ENCODE measurements at places on chromosomes 3 and 15.

DNA sequence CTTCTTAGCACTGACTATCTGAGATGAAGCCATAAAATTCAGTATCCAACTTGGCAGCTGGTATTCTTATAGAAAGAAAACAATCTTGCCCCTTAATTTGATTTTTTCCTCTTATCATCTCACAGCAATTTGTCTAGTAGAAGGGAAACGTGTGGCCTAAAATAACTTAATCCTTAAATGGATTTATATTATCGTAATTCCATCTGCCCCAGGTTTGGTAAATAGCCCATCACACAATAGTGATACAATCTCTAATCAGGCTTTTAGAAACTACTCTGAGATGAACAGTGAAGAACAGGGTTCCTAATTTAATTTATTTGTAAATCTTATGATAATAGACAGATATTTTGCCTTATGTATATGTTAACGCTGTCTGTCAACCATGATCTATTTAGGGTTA is 24.8 kb downstream of the PEX5L start:
- no peak for DNase-seq

DNA sequence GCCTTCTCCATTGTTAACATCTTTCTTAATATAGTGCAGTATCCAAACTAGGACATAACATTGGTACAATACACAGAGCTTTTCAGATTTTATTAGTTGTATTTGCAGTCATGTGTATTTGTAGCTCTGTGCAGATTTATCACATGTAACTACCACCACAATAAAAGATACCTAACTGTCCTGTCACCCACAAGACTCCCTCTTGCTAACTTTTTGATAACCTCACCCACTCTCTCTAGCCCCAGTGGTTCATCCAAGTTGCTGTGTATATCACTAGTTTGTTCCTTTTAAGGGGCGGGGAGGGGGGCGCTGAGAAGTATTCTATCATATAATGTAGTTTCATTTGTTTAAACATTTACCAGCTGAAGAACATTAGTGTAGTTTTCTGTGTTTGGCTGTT is 46.1 kb downstream of the PIAS1 start:
- no peak for DNase-seq

DNA sequence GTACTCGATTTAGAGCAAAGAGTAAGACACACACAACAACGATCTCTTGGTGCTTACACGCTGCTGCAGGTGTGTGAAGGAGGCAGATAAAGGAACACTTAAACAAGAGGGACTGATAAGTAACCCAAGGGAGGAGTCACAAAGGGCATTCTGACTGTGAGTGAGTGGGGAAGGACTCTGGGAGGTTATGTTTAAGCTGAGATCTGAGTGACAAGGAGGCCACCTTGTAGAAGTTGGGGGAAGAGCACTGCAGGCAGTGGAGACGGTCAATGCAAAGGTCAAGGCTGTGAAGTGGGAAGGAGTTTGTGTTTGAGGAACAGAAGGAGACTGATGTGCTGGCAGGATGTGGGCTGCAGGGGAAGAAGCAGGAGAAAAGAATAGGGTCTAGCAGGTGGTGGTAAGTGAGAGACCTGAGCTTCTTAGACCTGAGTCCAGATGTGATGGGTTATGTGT is 63.1 kb downstream of the LPP start:
- DNase-seq, result no peak

- no peak for DNase-seq
Observed at GRCh38 chr3:174438501-174439145, 420.5 kb upstream of the NAALADL2 start.

GRCh38 chr15:85804481-85805170 is 9.9 kb upstream of the KLHL25 start:
- DNase-seq, result no peak

DNA sequence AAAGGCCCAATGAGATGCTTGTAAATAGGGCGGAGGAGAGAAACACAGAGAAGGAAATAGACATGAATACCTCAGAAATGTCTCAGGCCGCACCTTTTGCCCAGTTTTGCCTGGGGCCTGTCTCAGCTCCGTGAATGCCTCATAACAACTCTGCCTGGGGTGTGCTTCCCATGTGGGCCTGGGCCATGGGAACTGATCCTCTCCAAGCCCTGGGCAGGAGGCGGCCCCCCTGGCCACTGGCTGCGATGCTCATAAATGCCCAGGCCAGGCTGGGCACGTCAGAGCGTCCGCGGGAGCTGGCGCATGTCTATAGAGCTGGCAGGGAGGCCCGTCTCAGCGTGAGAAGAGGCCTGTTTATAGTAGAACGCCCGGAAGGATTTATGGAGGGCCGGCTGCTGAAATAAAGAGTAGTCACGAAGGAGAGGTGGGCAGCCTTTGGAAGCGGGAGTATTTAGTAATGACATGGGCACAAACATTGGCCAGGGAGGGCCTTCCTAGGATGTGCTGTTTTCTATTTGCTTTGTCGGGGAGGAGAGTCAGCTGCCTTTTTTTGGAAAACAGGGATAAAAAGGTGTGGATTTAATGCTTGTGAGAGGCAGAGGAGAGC is 85.9 kb upstream of the IGF1R start:
- no peak for DNase-seq

GRCh38 chr15:74264081-74264501 is 28.0 kb downstream of the CCDC33 start:
- no peak for DNase-seq

DNA sequence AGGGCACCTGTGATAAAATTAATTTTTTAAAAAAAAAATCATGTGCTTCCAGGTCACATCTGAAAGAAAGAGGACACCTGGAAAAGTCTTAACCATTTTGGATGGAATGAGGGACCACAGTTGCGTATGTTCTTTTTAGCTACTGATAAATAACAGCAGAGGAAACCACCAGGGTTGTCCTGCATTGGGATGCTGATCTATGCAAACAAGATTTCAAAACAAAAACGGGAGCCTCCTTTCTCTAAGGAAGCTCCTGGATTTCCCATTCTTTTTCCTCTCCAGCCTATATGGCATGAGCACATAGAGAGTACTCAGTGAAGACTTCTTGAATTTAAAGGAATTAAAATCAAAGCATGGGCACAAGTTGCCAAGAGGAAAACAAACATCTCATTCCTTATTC is 145.6 kb upstream of the THBS1 start:
- no peak for DNase-seq

DNA sequence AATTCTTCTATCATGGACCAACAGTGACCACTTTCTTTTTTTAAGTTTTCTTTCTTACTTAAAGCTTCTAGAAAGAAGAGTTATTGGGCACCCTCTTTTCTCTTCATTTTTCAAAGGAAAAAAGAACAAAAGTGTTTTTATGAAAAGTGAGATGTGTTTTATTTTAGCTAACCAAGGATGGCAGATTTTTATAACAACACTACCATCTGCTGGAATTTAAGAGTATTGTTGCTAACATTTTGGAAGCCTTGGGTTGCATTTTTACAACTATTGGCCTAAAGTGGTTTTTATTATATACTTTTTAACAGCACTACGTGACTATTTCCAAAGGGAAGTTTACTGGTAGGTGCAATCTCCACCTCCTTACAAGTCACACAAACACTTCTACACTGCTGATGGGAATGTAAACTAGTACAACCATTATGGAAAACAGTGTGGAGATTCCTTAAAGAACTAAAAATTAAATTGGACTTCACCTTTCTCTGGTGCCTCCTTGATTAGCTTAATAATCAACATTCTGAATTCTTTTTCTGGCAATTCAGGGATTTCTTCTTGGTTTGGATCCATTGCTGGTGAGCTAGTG is 237.7 kb upstream of the AGTR1 start:
- DNase-seq, result no peak
